ENCODE measurements at places on chromosomes 3 and 15.

DNA sequence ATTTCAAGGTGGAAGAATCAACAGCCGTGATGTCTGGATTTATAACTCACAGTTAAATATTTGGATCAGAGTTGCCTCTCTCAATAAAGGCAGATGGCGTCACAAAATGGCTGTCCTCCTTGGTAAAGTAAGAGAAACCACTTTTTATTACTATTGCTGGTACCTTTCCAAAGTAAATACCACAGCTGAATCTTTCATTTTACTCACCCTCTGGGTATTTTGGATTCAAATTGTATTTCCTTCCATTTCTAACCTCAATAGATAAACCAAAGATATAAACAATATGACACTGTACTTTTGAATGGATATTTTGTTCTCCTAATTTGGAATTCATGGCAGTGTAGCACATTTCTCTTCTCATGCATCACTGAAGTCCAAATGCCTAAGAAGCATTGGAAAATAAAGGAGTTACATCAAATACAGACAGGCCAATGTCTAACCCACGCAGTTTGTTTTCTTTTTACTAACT lies 29.5 kb downstream of the KLHL24 start:
- DNase-seq, result peak; percentile 62

DNA sequence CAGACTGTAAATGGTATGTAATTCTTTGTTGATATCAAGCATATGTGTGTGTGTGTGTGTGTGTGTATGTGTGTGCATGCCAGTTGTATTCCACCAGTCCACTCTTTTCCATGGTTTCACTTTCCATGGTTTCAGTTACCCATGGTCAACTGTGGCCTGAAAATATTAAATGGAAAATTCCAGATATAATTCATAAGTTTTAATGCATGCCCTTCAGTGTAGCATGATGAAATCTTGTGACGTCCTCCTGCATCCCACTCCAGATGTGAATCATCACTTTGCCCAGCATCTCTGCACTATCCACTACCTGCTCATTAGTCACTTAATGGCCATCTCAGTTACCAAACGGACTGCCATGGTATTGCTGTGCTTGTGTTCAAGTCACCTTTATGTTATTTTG lies 215.9 kb downstream of the GBE1 start:
- DNase-seq, result no peak

DNA sequence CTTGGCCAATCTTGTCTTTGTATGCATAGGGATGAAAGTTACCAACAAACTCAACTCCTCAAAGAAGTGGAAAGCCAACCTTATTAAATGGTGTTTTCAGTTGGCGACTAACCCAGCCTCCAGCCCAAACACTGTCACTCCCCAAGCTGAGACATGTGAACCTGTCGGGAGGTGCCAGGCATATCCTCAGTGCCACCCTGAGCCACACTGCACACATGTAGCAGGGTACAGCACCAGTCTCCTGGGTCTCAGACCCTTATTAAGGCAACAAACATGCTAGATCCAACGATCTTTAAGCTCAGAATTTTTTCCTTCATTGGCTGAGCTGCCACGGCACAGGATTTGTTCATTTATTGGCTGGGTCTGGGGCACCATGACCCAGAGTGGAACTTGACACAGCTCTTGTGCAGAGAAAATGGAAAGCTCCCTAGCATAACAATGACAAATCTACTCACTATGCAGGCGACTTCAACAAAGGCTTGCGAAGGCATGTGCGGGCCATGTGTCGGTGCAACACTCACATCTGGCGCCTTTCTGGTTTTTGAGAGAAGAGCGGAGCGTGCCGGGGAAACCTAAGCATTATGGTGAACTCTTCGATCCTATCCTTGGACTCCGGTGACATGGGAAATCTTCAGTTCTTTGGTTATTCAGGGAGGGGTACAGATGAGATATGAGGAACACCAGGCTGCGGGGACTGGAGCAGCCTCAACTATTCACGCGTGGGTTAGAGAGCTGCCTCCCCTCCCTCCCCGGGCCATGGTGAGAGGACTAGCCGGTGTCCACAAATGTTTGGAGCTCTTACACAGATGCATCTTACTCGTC lies 190.1 kb downstream of the FAM43A start:
- DNase-seq, result no peak

DNA sequence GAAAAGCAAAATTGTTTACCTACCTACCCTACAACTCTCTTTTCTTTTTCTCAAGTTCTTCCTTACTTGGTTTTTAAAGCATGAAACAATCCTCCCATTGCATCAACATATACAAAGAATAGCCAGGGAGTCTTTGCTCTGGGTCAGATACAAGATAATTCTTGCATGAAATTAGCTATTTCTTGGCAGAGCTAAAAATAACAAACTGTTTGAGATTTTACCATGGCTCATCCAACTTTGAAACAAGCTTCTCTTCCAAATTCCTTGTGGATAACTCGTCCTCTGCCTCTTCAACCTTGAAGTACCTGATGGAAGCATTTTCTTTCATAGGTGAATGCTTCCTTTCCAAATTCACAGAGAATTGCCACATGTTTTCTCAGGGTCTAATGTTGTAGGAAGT lies 9.2 kb upstream of the CBLB start:
- DNase-seq, result no peak

DNA sequence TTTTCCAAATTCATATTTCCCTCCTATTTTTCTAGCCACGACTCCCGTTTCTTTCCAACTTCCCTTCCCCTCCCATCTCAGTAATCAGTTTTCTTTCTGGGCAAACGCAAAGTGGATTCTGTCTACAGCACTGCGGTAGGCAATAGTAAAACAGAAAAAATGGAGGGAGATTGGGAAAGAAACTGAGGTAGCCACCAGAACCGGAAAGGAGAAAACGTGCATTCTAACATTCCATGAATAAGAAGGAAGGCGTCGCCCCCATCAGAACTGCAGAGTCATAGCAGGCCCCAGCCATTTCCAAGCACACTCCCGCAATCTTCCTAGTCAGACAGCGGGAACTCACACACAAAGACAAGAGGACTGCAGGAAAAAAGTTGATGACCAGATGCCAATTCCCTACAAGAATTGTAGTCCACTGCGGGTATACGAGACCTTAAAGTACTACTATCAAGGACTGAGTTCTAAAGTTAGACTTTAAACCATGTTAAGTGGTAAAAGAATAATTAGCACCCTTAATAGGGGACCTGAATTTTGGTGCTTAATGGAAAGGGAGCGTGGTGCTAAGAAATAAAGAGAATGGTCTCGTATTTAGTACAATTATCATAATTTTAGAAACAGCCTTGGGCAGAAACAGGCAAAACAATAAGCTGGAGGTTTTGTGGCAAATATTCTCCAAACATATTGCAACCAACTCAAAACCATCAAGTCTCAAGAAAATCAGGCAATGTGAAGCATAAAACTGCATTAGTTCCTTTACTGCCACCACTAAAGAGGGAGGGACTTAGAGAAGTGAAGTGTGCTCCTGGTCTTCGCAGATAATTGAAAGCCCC lies 1.4 kb downstream of the PFN2 start:
- DNase-seq, result peak; percentile 88

DNA sequence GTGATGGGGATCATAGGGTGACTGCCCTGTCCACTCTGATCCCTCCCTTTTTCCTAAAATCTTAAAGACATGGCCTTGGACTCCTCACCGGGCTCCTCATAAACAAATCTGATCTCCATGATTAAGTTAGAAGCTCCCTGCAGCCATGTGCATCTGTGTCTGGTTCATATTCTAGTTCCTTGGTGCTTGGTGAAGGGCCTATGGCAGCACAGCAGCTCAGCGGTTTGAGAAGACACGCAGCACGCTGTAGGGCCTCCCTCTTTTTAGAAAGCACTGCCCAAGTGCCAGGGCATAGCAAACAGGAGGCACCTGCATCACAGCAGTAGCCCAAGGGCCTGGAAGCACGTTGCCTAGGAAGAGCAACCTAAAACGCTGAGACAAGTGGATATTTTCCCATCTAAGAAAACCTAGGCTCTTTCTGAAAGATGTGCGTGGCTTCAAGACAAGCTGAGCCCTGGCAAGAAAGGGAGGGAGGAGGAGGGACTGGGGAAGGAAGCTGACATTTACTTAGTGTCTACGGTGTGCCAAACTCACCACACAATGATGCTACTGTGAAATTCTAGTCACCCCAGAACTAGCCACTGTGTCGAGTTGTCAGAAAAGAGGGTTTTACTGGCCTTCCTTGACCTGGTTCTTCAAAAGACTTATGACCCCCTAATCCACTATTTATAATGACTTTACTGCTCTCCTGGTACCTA lies 14.9 kb upstream of the ULK3 start:
- no peak for DNase-seq

DNA sequence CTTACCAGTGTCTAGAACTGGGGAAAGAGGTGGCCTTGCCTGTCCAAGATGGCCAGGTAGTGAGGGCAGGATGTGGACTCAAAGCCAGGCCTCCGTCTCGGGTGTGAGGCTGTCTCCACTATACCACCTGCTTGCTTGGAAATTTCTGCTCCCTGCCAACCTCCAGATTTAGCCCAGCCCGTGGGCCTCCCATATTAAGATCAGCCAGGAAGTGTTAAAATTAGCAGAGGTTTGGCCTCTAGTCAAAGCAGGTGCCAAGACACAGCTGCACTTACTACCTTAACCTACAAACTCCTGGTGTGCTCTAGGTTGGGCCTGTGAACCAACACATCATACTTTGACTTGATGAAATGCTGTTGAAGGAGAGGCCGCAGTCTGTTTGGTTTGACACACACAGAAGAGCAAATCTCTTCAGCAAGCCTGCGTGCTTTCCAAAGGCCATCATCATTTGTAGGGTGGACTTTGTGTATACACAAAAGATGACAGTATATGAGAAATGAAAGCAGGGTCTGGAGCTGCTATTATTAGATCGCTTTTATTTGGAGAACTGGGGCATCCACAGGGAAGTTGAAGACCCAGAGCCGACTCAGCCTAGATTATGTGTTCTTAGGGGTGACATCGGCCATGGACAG lies 206.5 kb downstream of the XXYLT1 start:
- DNase-seq, result no peak

GRCh38 chr3:142013326-142013980 lies 135.9 kb downstream of the TFDP2 start:
- no peak for DNase-seq

DNA sequence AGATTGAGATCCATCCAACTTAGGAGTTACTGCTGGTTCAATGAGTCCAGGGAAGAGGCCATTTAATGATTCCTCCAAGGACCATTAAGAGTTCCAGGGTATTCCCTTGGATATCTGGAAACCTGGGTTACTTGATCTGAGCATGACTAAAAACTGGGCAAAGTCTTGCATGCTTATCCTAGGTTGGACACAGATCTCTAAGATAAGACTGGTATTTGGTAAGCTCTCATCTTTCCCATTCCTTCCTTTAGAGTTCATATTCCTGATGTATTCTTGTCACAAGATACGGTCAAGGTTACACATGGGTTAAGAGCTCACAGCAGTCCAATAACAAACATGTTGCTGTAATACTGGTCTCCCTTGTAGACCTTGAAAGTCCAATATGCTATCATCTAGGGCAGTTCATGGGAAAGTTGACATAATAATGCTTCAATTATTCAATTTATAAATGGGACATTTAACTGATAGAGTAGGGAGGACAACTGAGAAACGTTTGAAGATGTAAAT lies 301.7 kb downstream of the TIGIT start:
- no peak for DNase-seq

GRCh38 chr3:69560818-69561217 lies 174.9 kb upstream of the FRMD4B start:
- no peak for DNase-seq

DNA sequence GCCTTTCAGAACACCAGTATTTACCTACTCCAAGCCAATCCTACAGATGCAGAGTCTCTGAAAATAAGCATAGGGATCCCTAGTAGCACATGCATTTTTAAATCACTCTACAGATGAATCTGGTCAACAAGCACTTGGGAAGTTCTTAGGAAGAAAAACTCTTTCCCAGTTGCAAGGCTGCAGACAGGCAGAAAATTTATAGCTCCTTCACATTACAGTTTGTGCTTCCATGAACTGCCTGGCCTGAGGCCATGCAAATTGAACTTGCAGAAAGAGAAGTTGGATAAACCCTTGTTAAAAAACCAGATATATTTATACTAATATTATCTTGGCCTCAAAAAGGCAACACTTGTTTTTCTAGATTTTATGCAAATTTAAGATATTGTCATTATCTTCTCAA lies 256.9 kb downstream of the EPHA3 start:
- no peak for DNase-seq

All from RCC 7860 (cell line).